ENCODE measurements at places on chromosomes 1 and 21.

DNA sequence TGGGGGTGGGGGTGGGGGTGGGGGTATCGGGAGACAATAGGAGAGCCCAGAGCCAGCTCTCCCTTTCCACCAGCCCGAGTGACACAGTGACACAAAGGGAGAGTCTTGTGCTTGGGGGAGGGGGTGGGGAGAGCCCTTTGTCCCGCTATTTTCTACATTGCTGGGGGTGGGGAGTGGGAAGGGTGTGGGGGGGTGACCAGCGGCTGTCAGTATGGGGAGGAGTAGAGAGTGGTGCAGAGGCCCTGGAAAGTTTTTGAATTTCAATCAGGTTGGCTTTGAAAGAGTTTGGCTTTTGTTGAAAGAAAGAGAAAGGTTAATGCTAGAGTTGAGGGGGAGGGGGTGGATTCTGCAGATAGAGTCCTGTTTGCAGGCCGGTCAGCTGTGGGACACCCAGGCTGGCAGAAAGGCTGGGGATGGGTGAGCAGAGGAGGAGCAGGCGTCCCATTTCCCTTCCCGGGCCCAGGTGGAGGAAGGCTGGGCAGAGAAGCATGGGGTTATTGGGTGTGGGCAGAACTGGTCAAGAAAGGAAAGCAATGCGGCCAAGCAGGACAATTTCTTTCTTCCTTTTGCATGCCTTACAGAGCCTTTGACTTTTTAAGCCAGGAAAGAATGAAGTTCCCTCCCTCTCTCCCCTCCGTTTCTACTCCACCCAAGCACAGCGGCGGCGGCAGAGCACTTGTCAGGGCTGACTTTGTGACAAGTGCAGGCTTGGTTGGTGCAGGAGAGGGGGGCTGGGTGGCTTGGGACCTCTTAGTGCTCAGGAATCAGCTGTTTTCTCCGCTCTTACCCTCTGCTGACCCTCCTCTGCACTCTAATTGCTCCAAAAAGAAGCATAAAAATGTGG lies 96.2 kb downstream of the RNF220 start:
- no peak for DNase-seq

GRCh38 chr1:111920221-111921024 lies 69.0 kb downstream of the KCND3 start:
- DNase-seq, result peak; percentile 39

- no peak for DNase-seq
Measured at GRCh38 chr1:174678657-174679056, 230.9 kb downstream of the GPR52 start.

- DNase-seq, result no peak
Measured at GRCh38 chr1:216459651-216460207, 36.5 kb upstream of the USH2A start.

- no peak for DNase-seq
Measured at GRCh38 chr1:89146721-89147120, 20.8 kb upstream of the GBP2 start.

GRCh38 chr1:33899746-33900145 lies 35.9 kb downstream of the HMGB4 start:
- DNase-seq, result no peak

- DNase-seq, result no peak
Measured at GRCh38 chr21:29193072-29193471, 62.6 kb downstream of the MAP3K7CL start.

DNA sequence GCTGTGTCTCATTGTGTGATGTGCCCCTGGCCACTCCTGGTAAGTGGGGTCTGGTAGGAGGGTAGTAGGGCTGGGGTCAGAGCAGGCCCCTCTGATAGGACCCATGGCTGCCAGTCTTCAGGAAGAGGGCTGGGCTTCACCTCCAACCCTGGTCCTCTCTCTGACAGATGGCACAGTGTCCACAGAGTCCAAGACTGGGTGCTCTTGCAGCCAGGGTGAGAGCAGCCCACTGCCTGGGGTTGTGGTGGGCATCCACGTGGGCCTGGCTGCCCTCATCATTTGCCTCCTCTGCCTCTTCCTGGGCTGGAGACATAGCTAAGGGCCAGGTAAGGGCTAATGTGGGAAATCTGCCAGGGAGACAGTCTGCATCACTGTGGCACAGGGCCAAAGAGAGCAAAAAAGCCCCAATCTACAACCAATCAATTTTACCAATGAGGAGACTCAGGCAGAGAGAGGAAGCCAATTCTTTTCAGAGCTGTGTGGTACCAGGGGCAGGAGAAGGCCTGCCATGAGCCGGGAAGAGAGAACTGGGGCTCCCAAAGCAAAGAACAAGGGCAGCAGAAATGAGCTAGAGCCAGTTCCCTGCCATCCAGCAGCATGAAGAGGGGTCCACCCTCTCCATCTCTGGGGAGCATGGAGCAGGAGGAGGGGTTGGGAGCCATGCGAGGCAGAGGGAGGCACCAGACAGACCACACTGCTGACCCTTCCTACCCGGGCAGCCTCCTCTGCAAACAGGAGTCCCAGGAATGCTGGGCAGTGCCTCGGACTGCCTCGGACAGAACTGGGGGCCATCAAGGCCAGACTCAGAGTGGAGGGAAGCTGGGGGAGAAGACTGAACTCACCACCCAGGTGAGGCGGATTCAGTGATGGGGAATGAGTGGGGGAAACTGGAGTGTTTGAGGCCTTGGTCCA lies 26.8 kb downstream of the SLC27A3 start:
- DNase-seq, result no peak

DNA sequence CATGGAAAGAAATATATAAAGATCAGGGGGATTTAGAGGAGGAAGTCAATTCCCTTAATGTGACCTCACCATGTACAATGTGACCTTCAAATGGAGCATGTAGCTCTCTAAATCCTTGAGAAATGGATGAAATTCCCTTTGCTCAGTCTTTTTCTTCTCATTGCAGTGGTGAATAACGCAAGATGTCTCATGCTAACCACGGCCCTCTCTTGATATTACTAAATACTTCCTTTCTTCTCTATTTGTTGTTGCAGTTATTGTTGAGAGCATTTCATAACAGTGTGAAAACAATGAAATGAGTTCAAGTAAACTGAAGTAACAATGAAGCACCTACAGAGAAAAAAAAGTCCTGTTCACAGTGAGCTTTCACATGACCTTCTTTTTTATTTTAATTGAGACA lies 55.6 kb downstream of the ZNF281 start:
- DNase-seq, result no peak

- DNase-seq, result no peak
Measured at GRCh38 chr1:28577738-28578536, 14.1 kb upstream of the RAB42 start.

GRCh38 chr1:240611619-240612480 lies at the start of gene GREM2:
TSS of gene GREM2 (minus strand) at chr1:240612155. CDS start at chr1:240493475, 118,680 bp downstream.
- no peak for DNase-seq

- no peak for DNase-seq
Measured at GRCh38 chr1:99551812-99552614, 93.9 kb upstream of the PALMD start.

DNA sequence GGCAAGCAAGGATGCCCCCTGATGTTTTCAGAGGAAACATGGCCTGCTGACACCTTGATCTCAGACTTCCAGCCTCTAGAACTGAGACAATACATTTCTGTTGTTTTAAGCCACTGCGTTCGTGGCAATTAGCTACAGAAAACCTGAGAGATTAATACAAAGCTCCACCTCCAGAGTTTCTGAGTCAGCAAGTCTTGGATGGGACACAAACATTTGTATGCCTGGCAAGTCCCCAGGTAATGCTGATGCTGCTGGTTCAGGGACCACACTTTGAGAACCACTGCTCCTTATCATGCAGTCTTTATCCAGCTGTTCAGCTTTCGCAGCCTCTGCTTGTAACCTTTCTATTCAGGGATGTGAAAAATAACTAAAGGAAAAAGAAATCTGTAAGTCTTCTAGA lies 565.7 kb upstream of the PLXNA2 start:
- no peak for DNase-seq

GRCh38 chr1:100710906-100711682 lies 8.4 kb upstream of the VCAM1 start:
- DNase-seq, result no peak

- DNase-seq, result no peak
Measured at GRCh38 chr1:246569248-246570238, 3.3 kb downstream of the CNST start.

DNA sequence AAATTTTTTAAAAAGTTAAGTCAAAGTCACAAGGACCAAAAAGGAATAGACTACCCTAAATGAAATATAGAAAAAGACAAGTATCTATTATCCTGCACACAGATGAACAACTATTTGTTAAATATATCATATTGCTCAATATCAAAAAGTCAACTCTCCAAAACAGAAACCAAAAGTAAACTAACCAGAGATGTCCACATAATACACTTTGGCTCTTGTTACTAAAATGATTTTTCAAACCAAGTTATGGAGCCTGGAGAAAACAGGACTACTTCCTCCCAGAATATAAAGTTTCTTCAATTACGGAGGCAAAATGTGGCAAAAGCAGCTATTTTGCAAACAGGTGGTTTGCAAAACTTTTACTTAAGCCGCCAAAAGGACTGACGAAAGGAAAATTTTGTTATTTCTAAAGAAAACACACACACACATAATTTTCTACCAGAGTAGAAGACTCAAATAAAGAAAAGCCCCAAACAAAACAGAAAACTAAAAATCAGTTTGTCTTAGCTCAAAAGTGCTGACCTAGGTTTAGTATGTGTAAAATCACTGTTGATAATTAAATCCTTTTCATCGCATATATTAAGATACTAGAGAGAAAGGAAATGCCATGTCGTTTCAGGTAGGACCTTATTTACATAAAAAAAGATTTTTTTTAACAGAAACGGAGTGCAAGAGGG lies 1.1 kb downstream of the DPYD start:
- DNase-seq, result no peak

DNA sequence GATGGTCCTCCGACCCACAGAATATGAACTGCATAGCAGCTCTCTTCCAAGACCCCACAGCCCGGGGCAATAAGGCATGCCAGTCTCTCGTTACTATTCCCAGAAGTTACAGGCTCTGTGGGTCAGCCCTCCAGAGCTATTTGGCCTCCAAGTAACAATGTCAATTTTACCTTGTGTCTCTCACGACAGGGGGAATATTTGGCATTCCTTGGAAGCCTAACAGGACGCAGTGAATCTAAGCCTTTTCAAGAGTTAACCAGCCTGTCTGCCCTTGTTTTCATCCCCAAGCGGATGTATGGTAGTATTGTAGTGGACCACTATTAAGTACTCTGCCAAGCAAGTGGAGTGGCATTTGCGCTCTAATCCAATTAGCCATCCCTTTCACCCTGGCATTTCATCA lies 24.4 kb upstream of the GNG4 start:
- DNase-seq, result no peak

- no peak for DNase-seq
Measured at GRCh38 chr1:155893389-155894142, 17.6 kb downstream of the RIT1 start.

DNA sequence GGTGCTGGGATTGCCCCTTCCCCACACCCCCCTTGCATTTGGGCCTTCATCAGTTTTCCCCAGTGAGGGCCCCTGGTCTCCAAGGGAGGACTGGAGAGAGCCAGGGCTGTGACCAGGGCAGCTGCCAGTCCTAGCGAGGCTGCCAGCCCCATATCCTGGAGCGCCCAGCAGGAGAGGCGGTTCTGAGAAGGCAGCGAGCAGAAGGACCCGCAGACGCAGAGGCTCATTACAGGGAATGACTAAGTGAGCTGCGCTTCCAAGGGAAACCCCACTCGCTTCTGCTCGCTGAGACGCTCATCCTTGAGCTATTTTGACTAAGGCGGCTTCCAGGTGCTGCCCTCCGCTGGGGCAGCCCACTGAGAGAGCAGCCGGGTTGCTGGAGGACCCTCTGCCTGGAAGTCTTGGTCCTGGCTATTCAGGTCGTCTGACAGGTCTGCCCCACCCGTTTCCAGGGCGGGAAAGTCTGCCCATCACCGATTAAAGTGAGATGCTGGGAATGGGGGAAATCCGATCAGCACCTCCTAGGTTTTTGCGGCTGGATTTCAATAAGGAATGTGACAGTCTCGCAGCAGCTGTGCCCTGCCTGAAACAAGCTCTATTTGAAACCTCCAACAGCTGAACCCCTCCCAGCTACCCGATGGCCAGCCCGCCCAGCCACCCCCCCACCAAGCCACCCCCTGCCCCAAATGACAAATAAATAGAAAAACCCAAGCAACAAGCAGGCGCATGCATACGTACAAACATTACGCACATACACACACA lies 2.8 kb downstream of the KCNN3 start:
- peak; percentile 29 for DNase-seq

DNA sequence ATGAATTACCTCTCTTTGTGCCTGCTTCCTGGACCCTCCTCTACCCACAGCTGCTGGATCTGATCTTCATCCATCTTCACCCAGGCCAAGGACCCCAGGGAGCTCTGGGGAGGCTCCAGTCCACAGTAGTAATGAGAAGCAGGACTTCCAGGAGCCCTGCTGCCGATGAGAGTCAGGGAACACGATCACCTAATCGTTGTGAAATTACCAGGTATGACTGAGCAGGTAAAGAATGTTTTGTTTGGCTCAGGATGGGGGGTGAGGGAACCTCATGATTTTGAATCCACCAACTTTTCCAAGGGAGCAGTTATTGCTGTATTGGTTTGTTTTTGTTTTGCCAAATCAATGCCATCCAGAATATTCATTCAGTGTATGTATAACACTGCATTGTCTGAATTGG lies 454.0 kb downstream of the PLPP3 start:
- DNase-seq, result no peak

DNA sequence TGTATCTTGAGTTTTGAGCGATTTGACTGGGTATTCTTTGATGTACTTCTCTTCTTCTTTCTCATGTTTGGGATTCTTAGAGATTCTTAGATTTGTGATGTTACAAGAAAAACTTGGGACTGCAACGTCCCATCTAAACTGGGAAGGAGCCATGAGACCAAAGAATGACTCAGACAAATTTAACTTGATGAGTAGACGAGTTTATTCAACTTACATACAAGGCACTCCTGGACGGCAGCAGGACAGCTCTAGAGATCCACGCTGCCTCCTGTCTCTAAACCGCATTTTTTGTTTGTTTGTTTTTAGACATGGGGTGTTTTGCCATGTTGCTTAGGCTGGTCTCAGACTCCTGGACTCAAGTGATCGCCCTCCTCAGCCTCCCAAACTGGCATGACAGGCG lies 137.1 kb downstream of the PIK3R3 start:
- DNase-seq, result no peak

DNA sequence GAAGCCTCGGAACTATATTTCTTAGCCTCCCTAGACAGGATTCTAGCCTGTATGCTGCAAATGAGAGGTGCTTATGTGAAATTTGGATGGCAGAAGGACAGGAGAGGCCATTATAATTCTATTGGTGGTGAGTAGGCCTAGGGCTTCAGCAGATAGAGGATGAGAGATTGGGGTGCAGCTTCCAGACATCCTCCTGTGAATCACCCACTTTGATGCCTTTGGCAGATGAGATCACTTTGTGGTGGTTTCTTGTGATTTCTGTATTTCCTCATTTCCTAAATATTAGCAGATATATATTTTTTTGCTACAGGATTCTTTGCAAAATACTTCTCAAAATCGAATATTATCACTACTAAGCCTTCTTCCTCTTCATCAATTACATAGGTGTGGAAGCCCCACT lies 37.3 kb downstream of the MFSD2A start:
- DNase-seq, result no peak

DNA sequence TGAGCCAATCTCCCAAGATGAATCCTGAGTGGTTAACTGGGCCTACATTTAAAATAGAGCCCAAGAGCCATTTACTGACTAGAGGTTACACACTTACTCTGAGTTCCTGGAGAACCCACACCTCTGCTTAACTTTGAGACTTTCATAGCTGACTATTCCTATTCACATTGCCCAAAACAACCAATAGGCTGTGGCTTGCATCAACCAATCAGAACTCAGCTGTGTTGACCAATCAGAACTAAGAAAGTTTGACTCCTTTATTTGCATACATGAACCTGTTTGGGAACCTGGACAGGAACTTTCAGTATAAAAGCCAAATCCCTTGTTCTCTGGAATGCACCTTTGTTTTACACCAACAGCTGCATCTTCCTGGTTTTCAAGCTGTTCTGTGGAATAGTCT lies 9.5 kb downstream of the ZSWIM5 start:
- DNase-seq, result no peak
